Suppressor macrophage treated with lipopolysaccharide for 1 hour (primary cell): ENCODE measurements at places on chromosomes 1 and 21.
A peak's percentile ranks its signal among the peaks of the same experiment; 100 is the strongest.

DNA sequence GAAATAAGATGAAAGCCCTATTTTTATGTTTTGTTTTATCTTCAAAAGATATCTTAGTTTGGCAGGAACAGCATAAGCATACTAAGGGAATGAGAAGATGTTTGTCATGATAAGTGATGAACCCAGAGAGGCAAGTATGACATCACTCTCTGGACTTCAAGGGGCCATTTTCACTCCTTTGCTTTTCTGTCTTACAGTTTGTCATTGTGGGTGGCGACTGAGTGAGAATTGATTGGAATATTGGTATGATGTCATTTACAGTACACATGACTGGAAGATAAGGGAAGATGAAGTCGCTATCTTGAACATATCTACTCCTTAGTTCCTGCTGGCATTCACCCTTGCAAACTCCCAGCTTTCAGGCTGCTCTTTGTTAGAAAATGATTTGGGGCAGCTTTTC lies 258.1 kb upstream of the RAB4A start:
- DNase-seq: no peak

GRCh38 chr1:180674603-180675530 lies 43.0 kb downstream of the XPR1 start:
- DNase-seq: no peak

- DNase-seq: peak; percentile 71
Measured at GRCh38 chr1:220300442-220301121, 28.3 kb upstream of the RAB3GAP2 start.

- no peak for DNase-seq
Measured at GRCh38 chr1:97050506-97050905, 328.9 kb downstream of the PTBP2 start.

DNA sequence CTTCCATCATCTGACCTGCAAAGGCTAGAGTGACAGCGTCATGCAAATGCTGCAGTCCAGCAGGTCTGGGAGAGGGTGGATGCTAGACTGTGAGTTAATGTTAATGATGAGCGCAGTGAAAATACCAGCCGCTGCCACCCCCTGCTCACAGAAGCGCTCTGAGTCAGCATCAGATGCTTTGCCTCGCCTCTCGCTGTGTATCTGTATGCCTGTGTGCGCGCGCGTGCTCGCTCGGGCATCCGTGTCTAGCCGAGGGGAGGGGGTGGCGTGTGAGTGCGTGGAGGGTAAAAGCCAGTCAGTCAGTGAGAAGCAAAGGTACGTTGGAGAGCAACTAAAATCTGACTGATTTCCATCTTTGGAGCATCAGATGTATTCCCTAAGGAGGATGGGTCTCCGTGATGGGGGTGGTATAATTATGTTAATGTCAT lies 858.7 kb downstream of the USP25 start:
- peak; percentile 24 for DNase-seq

DNA sequence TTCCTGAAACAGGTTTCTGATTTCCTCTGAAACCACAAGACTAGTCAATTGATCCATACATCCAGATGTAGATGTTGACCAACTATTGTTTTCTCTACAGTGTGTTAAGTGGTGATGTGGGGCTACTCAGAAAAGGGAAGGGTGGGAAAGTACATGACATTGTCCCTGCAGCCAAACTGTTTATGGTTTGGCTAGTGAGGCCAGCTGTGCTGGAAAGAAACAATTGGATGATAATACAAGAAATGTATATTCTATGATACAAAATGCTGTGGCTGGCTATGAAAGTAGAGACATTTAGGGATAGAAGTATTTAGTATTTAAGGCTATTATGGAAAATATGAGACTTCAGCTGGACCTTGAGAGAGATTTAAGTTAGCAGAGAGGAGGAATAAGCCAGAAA lies 244.5 kb downstream of the ADGRL2 start:
- DNase-seq: no peak

- DNase-seq: no peak
Measured at GRCh38 chr1:166377896-166378295, 211.1 kb upstream of the FAM78B start.
